ENCODE measurements at places on chromosomes 12 and 14. TPM values are rescaled to one million over a fixed set of nuclear protein-coding genes. Genes with fewer than 3 reads are reported as not detected.

The DIO3 gene
- total RNA-seq, result 0.12 TPM

The PRH1 gene
- total RNA-seq, result 7.5 TPM

The AVPR1A gene
- 0.36 TPM for total RNA-seq

DNA sequence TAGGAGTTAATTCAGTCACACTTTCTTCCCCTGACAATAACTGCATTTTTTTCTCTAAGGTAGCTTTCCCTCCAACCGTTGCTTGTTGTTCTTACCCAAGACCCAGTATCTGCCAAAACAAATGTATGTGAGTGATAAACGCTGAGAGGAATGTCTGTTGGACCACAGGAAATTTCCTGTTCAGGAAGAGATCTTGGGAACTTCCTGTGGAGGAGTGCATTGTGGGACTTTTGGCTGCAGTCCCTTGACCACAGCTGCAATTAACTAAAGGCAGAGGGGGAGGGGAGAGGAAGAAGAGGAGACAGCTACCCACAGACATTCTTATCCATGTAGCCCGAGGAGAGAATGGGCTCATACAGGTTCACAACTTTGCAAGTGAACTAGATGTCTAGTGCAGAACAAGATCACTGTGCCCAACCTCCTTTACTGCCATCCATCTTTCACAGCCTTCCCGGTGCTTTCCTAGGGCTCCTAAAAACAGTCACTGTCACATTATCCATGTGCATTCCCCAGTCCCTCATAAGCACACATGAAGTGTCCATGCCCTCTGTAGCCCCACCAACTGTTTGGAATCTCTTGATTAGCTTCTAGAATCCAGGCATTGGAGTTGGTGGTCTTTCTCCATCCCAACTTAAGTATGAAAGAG, 149.5 kb downstream of the ETV6 start:
- no peak for ATAC-seq

DNA sequence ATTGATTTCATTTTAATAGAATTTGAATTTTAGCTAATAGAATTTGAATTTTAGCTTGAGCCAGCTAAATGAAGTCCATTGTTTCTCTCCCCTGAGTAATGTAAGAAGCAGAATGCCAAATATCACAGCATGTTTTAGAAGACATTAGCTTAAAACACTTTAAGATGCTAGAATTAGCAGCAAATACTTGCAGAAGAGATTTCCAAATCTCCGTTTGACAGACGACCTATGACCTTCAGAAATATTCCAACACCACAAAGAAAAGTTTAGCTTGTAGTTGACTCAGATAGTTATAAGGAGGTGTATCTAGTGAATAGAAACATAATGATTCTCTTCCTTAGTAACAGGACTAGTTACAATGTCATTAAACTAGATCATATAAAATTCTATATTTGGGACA, 51.7 kb upstream of the MYF6 start:
- no peak for ATAC-seq

GRCh38 chr12:56206452-56207166, 15.1 kb downstream of the RNF41 start:
- ATAC-seq, result peak; percentile 55
